ENCODE measurements at places on chromosomes 1 and 21.

GRCh38 chr1:15948595-15949452 is 27.1 kb downstream of the ZBTB17 start:
- DNase-seq: no peak

- no peak for DNase-seq
Measured at GRCh38 chr1:68117416-68117815, 67.0 kb upstream of the DIRAS3 start.

DNA sequence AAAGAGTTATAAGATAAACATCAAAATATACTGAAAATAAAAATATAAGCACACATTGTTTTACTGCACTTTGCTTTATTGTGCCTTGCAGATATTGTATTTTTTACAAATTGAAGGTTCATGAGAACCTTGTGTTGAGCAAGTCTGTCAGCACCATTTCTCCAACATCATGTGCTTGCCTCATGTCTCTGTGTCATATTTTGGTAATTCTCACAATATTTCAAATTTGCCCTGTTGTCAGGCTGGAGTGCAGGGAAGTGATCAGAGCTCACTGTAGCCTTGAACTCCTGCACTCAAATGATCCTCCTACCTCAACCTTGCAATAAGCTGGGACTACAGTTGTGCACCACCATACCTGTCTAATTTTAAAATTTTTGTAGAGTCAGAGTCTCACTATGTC is 21.3 kb upstream of the CNIH3 start:
- no peak for DNase-seq

- peak; percentile 82 for DNase-seq
Measured at GRCh38 chr1:247103859-247104591, at the start of gene ZNF669. TSS of gene ZNF669 (minus strand) at chr1:247104356. CDS start at chr1:247104199, 157 bp downstream.

DNA sequence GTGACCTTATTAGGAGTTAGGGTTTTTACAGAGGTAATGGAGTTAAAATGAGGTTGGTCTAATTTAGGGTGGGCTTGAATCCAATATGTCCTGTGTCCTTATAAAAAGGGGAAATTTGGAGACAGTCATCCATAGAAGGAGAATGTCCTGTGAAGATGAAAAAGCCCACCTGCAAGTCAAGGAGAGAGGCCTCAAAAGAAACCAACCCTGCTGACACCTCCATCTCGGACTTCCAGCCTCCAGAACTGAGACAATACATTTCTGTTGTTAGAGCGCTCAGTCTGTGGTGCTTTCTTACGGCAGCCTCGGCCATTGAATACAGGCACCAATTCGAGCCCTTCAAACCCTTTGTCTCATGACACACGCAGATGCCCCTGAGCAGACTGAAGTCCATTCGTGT is 43.8 kb downstream of the ACTA1 start:
- DNase-seq: no peak

- DNase-seq: no peak
Measured at GRCh38 chr1:56376188-56376984, 203.0 kb downstream of the PLPP3 start.

- DNase-seq: no peak
Measured at GRCh38 chr21:37863842-37864241, 52.4 kb downstream of the KCNJ6 start.

GRCh38 chr1:223207293-223208066 is 64.4 kb upstream of the TLR5 start:
- no peak for DNase-seq

DNA sequence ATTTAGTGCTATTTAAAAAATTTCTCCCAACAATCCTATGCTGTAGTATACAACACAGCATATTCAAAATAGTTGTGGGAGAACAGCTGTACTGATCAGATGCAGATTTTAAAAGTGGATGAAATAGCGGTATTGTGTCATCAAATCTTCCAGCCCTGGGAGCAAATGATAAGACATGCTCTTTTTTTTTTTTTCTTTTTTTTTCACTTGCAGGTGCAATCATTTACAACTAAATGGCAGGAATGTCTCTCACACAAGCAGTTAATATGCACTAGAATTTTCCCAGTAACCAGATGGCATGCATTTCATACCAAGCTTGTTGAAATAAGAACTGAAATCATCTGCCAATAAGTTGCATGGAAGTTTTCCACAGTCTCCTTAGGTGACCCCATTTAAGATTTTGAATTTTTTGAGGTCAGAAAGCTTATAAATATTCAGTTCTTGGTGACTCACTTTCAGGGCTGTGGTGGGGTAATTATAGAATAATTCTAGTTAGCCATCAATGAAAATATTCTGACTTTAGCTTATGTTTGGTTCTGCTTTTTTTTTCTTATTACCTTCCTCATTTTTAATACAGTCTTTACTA is 623.9 kb upstream of the NR5A2 start:
- DNase-seq: no peak

DNA sequence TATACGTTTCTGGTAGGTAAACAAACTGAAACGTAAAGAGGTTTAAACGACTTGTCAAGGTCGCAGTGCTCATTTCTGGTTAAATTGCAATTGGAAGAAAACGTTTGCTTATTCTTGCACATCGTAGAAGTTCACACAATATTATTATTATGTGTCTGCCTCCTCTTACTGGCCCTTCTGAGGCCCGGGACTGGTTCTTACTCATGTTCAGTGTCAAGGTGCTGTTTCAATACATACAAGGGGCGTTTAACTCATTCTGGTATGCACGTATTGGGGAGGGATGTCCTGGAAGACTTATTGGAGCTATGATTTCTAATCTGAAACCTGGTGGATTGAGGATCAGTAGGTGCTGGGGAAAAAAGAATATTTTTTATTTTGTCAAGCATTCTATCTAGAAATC is 932 bp downstream of the RPF1 start:
- no peak for DNase-seq

GRCh38 chr1:109167001-109167506 is 46.7 kb upstream of the SARS1 start:
- no peak for DNase-seq

DNA sequence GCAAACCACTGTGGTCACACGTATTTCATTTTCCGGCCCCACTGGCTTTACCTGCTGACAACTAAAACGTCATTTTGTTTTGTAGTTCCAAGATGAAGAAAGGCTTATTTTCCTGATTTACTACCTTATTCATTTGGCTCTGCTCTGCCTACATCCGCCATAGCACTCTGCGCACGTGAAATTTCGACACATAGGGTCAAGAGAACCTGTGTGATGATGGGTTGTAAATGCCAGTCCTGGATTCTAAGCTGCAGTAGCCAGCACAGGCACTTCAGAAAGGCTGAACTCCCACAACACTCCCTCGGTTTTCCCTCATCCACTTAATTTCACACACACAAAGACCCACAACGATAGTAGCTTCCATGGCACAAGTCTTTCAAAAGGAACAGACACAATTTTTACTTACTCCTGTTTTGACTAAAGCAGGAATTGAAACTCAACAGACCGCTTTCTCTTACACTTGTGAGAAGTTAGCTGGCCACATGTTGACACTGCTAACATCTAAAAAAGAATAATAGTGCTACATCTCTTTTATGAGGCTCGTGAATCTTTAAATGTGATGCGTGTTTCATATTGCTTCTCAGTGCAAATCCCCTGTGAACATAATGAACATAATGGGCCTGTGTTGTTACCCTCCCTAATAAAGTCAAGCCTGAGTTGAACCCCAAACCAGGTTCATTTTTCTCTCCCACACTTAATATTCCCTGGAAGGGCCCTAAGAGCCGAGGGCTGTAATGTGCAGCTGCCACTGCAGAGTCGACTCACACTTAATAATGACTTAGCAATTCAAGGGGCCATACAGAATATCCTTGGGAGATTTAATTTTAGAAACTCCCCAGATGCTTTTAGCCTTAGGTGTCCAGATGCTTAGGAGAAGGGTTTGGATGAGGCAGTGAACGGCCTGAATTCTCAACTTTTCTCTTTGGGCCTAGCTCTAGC is 1.5 kb upstream of the RUNX1 start:
- no peak for DNase-seq

GRCh38 chr1:196502437-196502836 is 105.8 kb downstream of the KCNT2 start:
- DNase-seq: no peak

GRCh38 chr21:28737674-28738419 is 254.8 kb downstream of the LTN1 start:
- DNase-seq: no peak

GRCh38 chr1:60942896-60943638 is 139.3 kb upstream of the NFIA start:
- DNase-seq: no peak

GRCh38 chr1:47975302-47975921 is 21.8 kb downstream of the TRABD2B start:
- no peak for DNase-seq

DNA sequence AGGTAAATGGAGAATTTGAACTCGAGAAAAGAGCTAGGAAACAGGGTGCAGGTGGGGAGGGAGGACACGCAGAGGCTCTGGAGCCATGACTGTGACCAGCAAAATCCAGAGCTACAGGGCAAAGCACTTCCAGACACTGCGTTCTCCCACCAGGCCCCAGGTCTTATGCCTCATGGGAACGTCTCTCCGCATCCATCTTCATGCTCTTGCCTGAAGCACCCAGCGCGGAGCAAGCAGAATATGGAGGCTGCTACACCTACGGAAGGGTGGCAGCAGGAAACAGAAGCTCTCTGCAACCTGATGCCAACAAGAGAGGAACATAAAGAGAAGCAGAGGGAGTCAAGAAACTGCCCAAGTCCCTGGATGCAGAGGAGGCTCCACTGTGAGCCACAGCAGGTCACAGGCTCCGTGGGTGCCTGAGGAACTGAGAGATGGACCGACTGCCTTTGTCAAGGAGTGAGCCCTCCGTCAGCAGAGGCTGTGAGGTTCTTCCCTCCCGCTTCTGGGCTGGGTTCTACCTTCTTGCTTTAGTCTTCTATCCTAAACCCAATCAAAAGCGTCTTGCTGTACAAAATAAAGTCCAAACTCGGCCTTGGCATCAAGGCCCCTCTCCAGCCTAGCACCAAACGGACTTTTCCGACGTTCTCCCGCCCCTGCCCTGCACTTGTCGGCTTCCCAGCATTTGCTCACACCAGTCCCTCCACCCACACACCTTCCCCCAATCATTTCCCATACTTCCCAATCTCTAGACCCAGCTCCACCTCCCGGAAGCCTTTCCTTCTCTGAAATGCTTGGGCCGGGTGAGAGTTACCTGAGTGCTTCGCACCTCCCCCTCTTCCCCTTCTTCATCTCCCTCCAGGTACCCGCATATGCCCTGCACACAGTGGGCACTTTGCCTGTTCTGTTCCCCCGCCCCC is 930 bp downstream of the DHCR24 start:
- no peak for DNase-seq

DNA sequence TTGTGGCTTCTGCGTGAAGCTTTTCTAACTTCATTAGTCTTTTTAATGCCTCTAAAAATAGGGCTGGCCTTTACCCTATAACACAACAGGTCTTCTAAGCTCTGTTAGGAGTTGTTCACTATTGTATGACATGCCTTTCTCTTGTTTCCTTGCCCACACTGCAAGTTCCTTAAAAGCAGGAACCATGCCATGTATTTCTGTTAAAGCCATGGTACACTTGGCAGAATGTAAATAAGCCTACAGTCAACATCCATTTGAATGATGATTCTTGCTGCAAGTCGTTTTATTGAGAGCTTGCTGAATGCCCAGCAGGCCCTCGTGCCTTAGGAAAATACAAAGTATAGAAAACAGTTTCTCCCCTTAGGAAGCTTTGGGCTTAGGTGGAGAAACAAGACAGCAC is 214.6 kb downstream of the DUSP10 start:
- DNase-seq: no peak

DNA sequence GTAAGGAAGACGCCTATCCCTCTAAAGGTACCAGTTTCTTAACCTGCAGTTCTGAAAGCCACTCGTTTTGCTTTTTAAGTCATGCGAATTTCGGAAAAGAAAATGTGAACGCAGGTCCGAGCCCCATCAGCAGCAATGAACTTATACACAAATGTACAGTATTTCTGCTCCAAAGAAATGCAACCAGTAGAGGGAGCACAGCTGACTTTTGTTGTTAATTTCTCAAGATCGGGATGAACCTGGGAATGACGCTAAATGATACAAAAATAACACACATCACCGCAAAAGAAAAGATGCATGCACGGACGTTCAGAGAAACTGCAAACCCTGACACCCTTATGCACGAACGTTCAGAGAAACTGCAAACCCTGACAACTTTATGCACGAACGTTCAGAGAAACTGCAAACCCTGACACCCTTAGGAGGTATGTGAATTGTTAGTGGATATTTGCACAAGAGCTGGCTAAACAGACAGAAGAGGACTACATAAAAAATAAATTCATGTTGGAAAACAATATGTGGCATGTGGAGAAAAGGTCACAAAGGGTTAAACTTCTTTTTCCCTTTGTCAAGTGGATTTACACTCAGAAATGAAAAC is 3.5 kb upstream of the TIAM1 start:
- DNase-seq: no peak

- no peak for DNase-seq
Measured at GRCh38 chr1:7679159-7679872, 91.8 kb upstream of the VAMP3 start.

DNA sequence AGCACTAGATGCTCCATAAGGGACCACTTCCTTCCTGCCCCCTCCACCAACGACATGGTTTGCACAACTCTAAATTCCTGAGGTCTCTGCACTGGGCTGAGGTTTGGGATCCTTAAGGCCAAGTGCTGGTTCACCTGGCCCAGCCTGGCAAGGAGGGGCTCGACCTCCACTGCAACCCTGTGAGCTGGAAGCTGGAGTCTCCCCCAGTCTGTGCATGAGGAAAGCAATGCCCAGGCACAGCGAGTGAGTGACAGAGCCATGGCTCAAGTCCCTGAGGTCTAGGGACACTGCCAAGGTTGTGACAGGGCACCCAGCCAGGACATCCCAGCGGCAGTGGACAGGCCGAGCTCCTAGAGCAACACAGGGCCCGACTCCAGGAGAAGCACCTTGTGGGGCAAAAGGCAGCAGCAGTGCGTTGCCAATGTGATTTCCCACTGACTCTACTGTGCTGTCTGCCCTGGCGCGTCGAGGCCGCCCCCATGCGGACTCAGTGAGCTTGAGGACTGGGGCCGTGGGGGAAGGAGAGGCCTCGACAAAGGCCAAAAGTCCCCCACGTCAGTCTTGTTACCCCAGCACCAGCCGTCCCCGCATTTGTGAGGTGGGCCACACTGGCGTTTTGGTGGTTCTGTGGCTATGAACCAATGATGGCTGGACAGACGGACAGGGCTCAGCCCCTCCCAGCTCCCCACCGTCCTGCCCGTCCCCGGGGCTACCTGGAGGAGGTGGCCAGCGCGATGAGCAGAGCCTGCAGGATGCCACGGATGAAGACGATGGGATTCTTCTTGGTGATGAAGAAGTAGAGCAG is 30.0 kb downstream of the PODN start:
- no peak for DNase-seq

- no peak for DNase-seq
Measured at GRCh38 chr1:205627956-205628355, 3.9 kb downstream of the ELK4 start.

DNA sequence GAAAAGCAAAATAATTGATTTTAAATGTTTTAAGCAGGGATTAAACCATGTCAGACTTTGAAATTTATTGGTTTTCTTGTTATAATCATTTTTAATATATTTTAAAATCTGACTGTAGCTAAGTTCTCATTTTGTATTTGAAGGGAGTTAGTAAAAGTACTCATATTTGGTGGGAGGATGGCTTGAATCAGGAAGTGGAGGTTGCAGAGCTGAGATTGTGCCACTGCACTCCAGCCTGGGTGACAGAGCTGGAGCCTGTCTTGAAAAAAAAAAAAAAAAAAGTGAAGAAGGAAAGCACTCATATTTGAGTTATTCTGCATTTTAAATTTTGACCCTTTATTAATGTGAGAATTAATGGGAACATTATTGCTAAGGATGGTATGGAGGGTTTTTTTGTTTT is 106.0 kb downstream of the RABGAP1L start:
- no peak for DNase-seq

All from activated CD4-positive, CD25-positive, alpha-beta regulatory T cell treated with anti-CD3 and anti-CD28 coated beads, Interleukin-2, amount 50 U/mL, for 16 hours (primary cell).